NCI-H1930 (cell line): ENCODE measurements at places on chromosomes 6 and 20.

GRCh38 chr20:31943052-31943471 is 8.8 kb downstream of the PDRG1 start:
- no peak for DNase-seq

DNA sequence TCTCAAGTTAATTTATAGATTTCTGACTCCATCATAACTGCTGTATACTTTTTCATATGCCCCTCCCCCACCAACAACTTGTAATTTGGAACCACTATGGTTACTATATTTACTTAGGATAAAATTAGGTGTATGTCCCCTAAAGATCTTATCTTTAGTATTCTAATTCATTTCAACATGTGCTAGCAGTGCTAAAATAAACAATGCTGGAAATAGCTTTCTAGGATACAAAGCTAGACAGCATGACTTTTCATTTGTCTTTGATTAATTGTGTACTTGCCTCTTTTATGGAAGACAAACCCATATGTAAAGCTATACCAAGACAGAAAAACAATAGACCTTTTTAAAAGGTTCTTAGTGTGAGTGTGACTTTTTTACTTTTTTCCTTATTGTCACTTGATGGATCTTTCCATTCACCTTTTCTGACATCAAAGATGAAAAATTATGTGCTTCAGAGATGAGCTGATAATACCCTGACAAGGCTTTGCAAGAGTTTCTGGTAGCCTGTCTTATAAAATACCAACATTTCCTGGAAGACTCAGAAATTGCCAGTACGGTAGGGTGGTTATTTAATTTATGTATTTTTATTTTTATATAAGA is 31.2 kb upstream of the POPDC3 start:
- no peak for DNase-seq

DNA sequence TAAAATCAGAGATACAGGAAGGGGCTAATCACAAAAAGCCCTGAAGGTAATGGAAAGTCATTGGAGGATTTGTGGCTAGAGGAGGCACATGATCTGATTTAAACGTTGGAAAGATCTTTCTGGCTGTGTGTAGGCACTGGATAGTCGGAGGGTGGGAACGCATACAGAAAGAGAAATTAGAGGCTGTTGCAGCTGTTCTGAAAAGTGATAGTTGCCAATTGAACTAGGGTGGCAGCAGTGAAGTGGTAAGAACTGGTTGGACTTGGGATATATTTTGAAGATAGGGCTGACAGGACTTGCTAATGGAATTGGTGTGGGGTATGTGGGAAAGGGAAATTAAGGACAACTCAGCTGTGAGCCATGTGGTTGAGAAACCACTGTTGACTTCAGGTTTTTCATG is 223.6 kb downstream of the OGFRL1 start:
- DNase-seq: no peak

DNA sequence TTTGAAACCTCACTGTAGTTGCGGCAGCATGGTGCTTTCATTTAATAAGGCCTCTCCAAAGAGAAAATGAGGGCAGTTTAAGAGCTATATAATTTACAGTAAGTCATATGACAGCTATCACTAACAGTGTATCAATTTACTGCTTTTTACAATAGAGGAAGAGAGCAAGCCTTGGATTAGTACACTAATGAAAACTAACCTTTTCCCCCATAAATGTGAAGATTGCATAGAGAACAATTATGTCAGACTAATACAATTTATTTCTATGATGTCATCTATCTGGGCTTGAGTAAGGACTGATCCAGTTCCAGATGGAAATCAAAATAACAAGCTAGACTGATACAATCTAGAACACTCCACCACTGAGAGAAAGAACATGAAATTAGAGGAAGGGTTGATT is 78.1 kb upstream of the FAM83B start:
- DNase-seq: no peak

DNA sequence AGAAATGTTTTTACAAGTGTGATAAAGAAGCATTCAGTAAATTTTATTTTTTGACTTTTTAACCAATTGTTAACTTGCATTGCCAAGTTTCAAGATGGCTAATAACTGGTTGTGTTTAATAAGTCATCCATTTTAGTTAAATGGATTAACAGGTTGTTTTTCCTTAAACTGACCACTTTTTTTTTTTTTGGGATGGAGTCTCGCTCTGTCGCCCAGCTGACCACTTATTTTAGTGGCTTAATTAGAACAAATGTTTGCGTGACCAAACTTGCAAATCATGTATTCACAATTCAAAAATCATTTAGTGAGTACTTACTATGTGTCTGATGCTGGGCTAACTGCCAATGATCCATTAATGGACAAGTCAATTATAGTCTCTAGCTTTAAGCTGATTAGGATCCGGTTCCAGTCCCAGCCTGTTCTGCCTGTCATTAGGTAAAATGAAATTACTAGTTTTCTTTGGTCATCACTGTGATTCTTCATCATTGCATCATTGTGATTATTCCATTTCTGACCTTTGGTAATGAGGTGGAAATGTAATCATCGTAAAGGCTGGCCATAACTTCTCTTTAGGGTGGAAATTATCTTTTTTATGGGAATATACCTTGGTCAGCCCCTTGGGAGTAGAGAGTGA is 729.2 kb upstream of the MARCKS start:
- no peak for DNase-seq

DNA sequence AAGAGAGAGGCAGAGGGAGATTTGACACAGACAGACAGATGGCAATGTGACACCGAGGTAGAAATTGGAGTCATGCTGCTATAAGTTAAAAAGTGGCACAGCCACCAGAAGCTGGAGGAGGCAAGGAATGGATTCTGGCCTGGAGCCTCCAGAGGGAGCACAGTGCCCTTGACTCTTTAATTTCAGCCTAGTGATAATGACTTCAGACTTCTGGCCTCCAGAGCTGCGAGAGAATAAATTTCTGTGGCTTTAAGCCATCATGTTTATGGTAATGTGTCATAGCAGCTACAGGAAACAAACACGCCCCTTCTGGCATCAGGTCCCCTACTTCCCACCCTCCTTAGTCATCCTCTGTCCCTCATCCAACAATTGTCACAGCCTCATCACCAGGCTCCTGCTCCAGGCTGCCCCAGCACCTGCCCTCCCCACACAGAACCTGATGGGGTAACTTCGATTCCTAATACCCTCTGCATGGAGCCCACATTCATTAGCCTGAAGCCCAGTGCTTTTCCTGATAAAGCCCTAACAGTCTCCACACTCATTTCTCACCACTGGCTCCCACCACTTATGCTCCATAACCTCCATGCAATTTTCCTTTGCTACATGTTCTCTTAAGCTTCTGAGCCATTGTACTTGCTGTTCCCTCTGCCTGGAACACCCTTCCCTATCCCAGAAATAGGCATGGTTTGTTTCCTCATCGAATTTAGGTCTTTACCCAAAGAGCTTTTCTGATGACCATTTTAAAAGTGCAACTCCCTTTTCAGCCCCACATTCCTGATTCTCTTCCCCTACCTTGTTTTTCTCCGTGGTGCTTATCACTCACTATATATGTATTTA is 69.7 kb upstream of the TOX2 start:
- no peak for DNase-seq

DNA sequence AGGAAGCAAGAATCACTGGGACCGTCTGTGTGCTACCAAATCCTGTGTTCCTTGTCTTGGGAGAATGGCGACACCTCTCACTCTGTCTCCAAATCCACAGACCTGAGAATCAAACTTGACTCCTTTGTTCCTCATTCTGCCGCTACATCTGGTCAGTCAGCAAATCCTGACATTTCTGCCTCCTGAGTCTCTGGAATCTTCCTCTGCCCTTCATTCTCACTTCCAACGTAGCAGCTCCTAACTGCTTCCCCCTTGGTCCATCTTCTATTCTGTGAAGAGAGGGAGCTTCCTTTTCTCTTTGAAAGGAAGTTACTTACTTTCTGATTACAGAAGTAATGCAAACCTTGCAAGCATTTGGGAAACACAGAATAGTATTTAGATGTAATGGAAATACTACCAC is 37.7 kb downstream of the SYTL3 start:
- DNase-seq: no peak
